Neural crest cell (in vitro differentiated cells): ENCODE measurements at places on chromosomes 6 and 20. TPM values are rescaled to one million over a fixed set of nuclear protein-coding genes. Genes with fewer than 3 reads are reported as not detected.

GRCh38 chr6:148611213-148611612 lies 135.6 kb upstream of the UST start:
- no peaks in the 10 kb centered on the region for H3K4me1 ChIP-seq
- H3K27me3 ChIP-seq: no peaks in the 10 kb centered on the region
- H3K27ac ChIP-seq: no peak overlapping the region

Gene PTCRA
- total RNA-seq: not detected in 2 replicates

DNA sequence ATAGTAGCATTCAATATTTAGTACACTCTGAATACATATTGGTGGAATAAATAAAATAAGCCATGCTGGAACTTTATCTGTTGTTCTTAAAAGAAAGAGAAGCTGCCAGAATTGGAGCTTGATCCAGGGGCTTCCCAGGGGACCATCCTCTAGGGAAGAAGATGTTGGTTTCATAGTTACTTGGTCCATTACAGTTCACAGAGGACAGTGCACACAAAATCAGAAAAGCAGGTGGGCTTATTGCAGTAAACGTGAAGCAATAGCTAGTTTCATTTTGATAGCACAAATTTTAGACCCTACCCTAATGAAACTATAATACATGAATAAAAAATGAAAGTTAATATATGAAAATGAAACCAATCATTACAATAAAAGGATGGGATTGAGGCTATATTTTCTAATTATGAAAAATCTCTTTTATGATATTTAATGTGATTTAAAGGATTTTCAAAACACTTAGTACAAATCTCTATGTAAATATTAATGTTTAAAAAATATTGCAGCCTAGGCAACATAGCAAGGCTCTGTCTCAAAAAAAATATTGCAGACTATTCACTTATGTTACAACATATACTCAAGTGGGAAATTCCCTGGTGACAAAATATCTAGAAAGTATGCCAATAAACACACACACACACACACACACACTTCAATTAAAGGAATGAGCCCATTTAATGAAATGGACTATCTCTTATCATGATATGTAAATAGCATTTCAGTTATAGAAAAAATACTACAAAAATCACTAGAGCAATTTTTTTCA lies 227.0 kb upstream of the MARCKS start:
- no peak overlapping the region for H3K4me3 ChIP-seq
- H3K36me3 ChIP-seq: no peaks in the 10 kb centered on the region

Gene SRMS
- total RNA-seq: not detected in 2 replicates

Gene ENPP5
- 0.36 and 0.68 TPM in 2 replicates for total RNA-seq

Gene GPX5
- total RNA-seq: not detected in 2 replicates
